ENCODE measurements at places on chromosomes 16 and 17.

GRCh38 chr17:65364438-65364837, 197.0 kb downstream of the AXIN2 start:
- DNase-seq = no peak

- DNase-seq = no peak
Observed at GRCh38 chr17:50924800-50925199, 58.6 kb upstream of the TOB1 start.

- DNase-seq = no peak
Observed at GRCh38 chr16:28931801-28932225, at the start of gene CD19. Gene CD19, plus strand, starts transcription at chr16:28931971. Its CDS starts 30 bp downstream, at chr16:28932001.

GRCh38 chr17:44971776-44972483, 3.8 kb upstream of the C1QL1 start:
- no peak for DNase-seq

DNA sequence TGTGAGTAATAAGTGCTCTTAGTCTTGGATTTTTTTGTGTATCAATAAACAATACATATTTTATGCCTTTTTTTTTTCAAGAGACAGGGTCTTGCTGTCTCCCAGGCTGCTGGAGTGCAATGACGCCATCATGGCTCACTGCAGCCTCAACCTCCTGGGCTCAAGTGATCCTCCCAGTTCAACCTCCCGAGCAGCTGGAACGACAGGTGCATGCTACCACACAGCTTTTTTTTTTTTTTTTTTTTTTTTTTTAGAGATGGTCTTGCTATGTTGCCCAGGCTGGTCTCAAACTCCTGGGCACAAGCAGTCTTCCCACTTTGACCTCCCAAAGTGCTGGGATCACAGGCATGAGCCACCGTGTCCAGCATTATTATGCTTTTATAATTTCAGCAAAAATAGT, 13.0 kb downstream of the ACSF2 start:
- no peak for DNase-seq

DNA sequence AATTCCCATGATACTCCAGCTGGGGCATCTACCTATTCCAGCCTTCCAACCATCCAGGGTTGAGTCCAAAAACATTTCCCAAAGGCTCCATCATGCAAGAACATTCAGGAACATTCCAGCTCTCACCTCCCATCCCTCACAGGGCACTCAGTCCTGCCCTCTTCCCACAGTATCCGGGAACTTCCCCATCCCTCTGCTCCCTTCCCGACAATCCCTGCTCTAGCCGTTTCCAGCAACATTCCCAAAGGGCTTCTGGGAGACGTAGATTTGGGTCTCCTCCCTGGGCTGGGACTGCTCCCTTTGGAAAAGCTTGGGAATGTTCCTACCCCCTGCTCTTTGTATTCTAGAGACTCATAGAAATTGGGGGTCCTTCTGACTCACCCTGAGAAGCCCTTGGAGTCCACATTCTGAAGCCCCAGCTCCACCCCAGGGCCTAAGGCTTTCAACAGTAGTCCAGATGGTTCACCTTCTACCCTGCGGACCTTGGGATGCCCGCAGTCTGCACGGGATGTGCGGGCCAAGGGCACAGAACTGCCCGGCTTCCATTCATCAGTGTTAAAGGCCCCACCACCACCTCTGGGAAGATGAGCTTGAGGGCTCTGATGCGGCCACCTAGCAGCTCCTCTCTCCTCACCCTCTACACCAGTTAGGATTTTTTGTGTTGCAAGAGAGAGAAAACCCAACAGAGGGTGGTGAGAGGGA, 25.4 kb downstream of the NGFR start:
- DNase-seq = no peak

- no peak for DNase-seq
Observed at GRCh38 chr17:48725004-48725287, 2.0 kb downstream of the PRAC2 start.

- DNase-seq = peak; percentile 61
Observed at GRCh38 chr17:81916234-81917001, 1.6 kb downstream of the SIRT7 start.

- no peak for DNase-seq
Observed at GRCh38 chr16:26697807-26698206, 368.9 kb upstream of the C16orf82 start.

DNA sequence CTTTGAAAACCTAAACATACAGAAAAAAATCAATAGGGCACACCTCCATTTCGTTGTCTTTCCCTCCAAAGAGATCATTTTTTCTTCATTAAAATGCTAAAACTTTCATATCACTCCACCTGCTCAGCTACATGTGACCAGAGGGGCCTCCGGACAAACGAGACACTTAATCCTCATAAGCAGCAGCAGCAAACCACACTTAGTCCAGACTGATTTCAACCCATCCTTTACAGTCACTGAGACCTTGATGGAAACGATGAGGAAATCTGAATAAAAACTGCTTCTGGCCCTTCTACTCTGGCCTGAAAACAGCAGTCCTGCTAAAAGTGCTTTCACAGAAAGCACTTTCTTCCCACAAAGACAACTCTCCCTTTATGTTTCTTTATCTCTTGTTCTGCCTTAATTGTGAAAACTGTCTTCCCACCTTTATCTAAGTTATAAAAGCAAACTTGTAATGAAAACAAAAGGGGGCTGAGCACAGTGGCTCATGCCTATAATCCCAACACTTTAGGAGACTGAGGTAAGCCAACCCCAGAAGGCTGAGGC, 4.6 kb downstream of the ANKRD11 start:
- DNase-seq = no peak

DNA sequence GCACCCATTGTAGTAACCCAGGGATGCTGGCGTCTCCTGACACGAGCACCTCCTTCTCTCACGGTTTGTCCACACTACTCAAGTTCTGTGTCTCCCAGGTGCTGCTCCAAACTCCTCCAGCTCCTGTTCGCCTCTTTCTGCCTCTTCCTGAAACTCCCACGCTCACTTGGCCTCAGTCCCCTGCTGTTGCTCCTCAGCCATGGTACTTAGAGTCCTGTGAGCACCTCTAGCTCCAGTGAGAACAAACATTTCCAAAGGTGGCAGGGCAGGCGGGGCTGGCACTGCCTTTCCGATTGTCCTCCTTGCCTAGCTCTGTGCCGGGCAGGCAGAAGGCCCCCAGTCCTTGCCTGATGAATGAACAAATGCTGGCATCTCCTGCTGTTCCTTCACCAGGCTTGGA, 146.1 kb downstream of the SDK2 start:
- DNase-seq = no peak

DNA sequence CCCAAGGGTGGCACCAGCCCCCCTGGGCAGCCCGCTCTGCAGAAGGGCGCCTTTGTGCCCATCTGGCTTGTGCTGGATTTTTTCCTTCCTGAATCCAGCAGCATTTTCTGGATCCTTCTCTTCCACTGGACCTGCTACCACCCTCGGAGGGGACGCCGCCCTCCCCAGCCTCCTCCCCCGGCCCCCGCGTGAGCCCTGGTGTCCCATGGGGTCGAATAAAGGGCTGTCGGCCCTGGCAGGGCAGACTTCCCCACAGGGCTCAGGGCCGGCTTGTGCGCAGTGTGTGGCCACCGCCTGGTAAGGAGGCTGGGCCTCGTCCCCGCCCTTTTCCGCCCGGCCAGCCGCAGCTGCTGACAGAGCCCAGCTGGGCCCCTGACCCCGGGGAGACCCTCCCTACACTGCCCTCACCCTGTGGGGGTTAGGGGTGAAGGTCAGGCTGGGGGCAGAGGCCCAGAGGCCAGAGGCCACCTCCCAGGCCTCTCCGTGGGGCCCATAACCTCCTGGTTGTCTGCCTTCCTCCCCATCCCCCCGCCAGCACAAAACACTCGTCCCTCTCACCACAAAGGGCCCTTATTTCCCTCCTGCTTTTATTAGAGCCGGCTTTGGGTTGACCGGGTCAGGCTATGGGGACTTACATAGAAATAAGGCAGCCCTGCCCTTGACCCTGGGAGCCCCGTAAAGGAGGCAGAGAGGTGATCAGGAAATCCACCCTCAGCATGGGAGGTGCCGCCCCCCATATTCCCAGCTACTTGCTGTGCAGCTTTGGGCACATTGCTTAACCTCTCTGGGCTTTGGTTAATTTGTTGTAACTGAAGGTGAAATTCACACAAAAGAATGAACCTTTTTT, 179.3 kb upstream of the CIBAR2 start:
- DNase-seq = no peak

GRCh38 chr17:68085771-68086381, 50.3 kb downstream of the KPNA2 start:
- DNase-seq = peak; percentile 79

DNA sequence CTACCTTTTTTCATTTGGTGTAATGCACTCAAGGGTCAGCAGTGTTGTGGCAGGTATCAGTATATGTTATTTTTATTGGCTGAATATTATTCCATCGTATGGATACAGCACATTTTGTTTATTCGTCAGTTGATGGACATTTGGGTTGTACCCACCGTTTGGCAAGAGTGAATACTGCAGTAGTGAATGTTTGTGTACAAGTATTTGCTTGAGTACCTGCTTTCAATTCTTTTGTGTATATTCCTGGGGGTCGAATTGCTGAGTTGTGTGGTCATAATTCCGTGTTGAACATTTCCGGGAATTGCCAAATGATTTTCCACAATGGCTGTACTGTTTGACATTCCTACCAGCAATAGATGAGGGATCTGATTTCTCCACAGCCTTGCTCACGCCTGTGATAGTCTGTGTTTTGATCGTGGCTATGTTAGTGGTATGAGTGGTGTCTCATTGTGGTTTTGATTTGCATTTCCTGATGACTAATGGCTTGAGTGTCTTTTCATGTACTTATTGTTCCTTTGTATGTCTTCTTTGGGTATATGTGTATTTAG, 108.4 kb downstream of the OR1D5 start:
- DNase-seq = no peak

- DNase-seq = peak; percentile 35
Observed at GRCh38 chr17:4135489-4135888, 7.3 kb downstream of the ZZEF1 start.

DNA sequence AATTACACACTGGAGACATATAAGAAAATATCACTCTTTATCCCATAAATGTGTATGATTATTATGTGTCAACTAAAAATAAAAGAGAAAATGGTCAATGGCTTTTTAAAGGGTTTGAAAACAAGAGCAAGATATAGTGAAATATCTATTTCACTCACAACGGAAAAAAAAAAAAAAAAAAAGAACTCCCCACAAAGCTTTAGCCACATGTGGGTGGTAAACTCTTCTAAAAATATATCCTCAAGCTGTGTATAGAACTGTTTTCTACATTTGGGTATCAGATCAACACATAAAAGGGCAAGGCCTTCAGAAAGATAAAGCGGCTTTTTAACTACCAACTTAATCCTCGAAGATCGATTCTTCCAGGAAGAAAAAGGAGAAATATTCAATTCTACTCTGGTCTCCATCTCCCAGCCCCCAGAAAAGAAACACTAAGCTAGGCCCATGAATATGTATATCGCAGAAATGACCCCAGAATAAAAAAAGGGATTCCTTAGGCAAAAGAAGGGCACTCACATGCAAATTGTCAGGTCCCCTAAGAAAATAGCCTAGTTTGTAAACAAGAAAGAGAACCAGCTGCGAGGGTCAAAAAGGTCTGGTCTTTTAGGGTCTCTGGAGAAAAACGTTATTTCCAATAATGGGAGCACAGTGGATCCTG, 4.4 kb downstream of the LITAF start:
- DNase-seq = no peak

Measured in large intestine (tissue), 12 donors.